Endothelial cell (in vitro differentiated cells): ENCODE measurements at places on chromosomes 16 and 17.

DNA sequence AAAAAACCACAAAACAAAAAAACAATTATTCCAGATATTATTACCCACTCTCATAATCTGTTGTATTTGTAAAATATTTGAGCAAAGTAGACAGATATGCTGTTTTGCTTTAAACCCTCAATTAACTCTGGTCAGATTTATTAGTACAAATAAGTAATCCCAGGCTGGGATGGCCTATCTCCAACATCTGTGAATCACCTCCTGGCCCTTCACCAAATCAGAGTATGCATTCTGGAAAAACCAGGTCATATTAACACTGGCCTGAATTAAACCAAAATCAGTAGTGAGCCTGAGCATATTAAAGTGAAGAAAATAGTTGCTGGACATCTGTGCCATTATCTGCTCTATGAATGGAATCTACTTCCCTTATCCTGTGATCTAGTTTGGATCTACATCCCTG lies 41.0 kb downstream of the STAT3 start:
- peaks cover 27% of the 10 kb centered on the region for H3K36me3 ChIP-seq
- H3K4me3 ChIP-seq: no peak overlapping the region

GRCh38 chr17:70560471-70560870 lies 391.1 kb downstream of the KCNJ2 start:
- H3K4me1 ChIP-seq: peaks cover 4% of the 10 kb centered on the region
- H3K36me3 ChIP-seq: no peaks in the 10 kb centered on the region
- no peak overlapping the region for H3K4me3 ChIP-seq
- no peaks in the 10 kb centered on the region for H3K27me3 ChIP-seq

- peaks cover 3% of the 10 kb centered on the region for H3K27me3 ChIP-seq
- H3K27ac ChIP-seq: no peak overlapping the region
- H3K4me3 ChIP-seq: no peak overlapping the region
- H3K4me1 ChIP-seq: no peaks in the 10 kb centered on the region
- peak; percentile 51 for DNase-seq
Observed at GRCh38 chr17:36697903-36698530, 96.6 kb downstream of the MRM1 start.

- H3K27ac ChIP-seq: no peak overlapping the region
- DNase-seq: no peak
- H3K4me1 ChIP-seq: no peaks in the 10 kb centered on the region
Observed at GRCh38 chr17:54916721-54917120, 16.1 kb downstream of the TOM1L1 start.

GRCh38 chr17:4751932-4752331 lies 12.2 kb upstream of the CXCL16 start:
- no peaks in the 10 kb centered on the region for H3K36me3 ChIP-seq
- H3K4me1 ChIP-seq: peaks cover 16% of the 10 kb centered on the region
- H3K27ac ChIP-seq: no peak overlapping the region

GRCh38 chr16:27374221-27374803 lies 27.7 kb upstream of the IL21R start:
- DNase-seq: no peak
- H3K4me1 ChIP-seq: peaks cover 10% of the 10 kb centered on the region
- H3K27ac ChIP-seq: no peak overlapping the region
- H3K4me3 ChIP-seq: no peak overlapping the region
- H3K27me3 ChIP-seq: peaks cover 4% of the 10 kb centered on the region

- DNase-seq: no peak
- H3K4me1 ChIP-seq: no peaks in the 10 kb centered on the region
- peaks cover 3% of the 10 kb centered on the region for H3K27me3 ChIP-seq
- peaks cover 20% of the 10 kb centered on the region for H3K36me3 ChIP-seq
Observed at GRCh38 chr16:19027416-19027815, 40.0 kb upstream of the COQ7 start.

DNA sequence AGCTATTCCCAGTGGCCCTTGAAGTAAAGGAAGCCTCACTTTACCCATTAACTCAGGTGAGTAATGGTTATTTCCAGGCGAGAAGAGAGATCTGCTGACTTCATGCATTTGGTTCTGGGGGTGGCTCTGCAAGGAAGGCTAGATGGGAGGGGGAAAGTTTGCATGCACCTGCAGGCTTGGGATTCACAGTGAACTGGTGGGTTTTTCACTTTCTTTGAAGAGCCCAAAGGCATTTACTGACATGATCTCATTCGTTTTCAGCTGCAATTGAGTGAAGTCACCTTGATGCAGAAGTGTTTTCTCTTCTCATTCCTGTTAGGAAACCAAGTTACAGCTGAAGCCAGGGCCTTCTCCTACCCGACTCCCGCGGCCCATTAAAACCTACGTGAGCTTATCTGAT lies 131.0 kb upstream of the N4BP1 start:
- no peak overlapping the region for H3K4me3 ChIP-seq
- H3K27me3 ChIP-seq: peaks cover 4% of the 10 kb centered on the region
- no peak overlapping the region for H3K27ac ChIP-seq
- H3K36me3 ChIP-seq: no peaks in the 10 kb centered on the region

DNA sequence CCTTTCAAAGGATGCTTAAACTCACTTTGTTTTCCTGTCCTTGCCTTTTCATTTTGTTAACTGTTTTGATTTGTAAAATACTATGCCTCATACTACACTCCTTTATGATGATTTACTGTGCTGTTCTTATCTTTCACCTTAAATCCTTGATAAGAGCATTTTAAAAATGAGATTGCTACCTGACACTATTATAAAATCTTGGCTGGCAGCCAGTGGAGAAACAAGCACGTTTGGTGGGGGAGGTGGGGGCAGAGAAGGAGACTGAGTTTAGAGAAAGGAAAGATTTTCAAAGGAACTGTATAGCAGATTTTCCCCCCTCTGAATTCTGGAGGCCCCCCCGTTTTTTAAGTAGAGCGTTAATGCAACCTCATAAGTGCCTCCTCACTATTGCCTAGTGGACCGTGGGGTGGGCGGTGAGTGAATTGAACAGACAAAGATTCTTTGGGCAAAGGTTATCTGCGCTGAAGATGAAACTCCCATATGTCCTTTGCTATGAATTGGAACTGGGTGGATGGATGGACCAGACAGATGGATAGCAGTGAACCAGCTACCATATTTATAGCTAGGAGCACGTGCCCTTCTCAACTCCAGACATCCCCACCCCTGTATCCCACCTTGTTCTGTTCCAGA lies 200.2 kb downstream of the CCDC182 start:
- H3K4me1 ChIP-seq: peaks cover 13% of the 10 kb centered on the region
- H3K27ac ChIP-seq: no peak overlapping the region
- H3K27me3 ChIP-seq: peaks cover 4% of the 10 kb centered on the region
- no peaks in the 10 kb centered on the region for H3K36me3 ChIP-seq
- H3K4me3 ChIP-seq: no peak overlapping the region
- DNase-seq: no peak

DNA sequence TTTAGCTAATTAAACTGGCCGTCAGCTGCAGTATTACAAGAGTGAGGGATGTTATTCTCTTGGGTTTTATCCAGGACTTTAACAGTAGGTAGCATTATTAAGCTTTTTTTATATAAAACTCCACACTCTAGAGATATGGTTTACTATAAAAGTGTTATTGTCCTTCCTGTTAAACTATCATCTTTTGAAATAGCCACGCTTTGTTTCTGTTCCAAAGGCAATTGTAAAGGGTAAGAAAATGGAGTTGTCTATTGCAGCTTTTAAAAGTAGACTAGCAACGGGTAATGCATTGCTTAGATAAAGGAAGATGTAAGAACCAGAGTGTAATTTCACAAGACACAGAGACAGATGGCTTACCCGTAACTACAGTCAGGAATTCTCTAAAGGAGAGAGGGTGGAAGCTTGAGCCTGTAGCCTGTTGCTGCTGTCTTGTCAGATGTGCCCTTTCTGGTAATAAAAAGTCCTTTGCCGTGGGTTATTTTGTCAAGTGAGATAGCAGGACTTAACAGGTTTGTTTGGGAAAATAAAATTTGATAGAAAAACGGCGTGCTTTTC lies 56.4 kb downstream of the WWOX start:
- H3K36me3 ChIP-seq: no peaks in the 10 kb centered on the region
- H3K27ac ChIP-seq: no peak overlapping the region

- H3K4me1 ChIP-seq: no peaks in the 10 kb centered on the region
- peak overlapping the region; percentile 86 for H3K4me3 ChIP-seq
- no peaks in the 10 kb centered on the region for H3K27me3 ChIP-seq
- no peak overlapping the region for H3K27ac ChIP-seq
- DNase-seq: peak; percentile 29
Observed at GRCh38 chr17:20010099-20010863, 1.1 kb downstream of the SPECC1 start.

DNA sequence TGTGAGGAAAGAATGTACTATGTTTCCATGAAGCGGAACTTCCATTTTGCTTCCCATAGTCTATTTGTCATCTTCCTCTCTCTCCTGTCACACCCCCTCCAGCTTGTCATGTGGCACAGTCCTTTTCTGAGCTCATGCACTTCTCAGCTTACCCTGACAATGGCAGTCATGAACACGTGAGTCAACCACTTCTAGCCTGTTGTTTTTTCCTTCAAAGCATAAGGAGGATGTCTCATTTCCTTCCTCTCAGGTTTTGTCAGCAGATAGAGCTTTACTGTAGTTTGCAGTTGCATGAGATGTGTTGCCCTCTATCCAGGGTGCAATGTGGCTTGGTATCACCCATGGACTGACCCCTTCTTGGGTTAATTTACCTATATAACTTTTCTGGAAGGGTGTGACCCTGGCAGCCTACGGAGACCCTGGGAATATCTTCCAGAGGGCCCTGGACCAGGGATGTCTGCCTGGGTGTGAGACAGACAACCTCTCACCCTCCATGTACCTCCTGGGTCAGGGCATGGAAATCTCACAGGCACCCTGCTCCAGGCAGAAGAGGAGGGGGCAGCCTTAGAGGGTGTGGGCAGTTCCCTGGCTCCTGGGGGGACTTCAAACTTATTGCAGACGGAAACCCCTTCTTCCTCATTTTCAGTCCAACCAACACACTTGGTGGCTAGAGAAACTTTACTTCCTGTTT lies 4.0 kb upstream of the ZNF267 start:
- DNase-seq: peak; percentile 48
- peak overlapping the region; percentile 90 for H3K27ac ChIP-seq
- H3K27me3 ChIP-seq: peaks cover 8% of the 10 kb centered on the region
- H3K4me3 ChIP-seq: peak overlapping the region; percentile 67

GRCh38 chr16:89711601-89712273 lies 9.0 kb downstream of the VPS9D1 start:
- H3K4me1 ChIP-seq: no peaks in the 10 kb centered on the region
- peak; percentile 77 for DNase-seq
- no peaks in the 10 kb centered on the region for H3K36me3 ChIP-seq
- no peak overlapping the region for H3K27ac ChIP-seq

DNA sequence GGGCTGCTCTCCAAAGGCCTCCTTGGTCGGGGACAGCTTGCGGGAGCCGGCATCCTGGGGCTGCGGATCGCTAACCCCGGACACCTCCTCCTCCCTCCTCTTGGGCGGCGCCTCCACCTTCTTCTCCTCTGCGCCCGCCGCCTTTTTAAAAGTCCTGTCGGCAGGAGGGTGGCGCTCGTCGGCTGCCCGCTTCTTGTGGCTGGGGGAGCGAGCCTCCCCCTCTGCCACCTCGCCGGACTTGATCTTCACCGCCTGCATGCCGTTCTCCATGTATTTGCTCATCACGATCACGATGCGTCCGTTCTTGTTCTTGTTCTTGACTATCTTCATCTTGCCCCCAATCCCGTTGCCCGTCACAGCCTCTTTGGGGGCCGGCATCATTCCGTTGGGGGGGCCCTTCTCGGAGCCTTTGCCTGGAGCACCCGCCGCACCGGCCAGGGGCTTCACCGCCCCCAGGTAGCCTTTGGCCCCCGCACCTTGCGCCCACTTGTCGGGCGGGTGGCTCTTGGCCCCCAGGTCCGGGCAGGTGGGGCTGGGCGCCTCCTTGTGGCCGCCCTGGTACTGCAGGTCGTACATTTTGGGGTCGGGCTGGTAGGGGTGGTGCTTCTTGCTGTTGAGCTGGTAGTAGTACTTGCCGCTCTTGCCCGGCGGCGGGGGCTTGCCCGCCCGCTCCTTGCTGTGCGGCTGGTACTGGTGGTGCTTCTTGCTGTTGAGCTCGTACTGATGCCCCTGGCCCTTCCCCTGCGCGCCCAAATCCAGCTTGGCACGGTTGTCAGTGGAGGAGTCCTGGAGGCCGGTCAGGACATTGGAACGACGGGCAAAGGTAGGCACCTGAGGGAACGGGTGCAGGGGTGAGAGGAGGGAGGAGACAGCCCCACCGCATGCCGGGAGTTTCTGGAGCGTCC lies 4.4 kb downstream of the CBX4 start:
- H3K27ac ChIP-seq: no peak overlapping the region
- peaks cover 40% of the 10 kb centered on the region for H3K27me3 ChIP-seq
- H3K36me3 ChIP-seq: peaks cover 4% of the 10 kb centered on the region
- peak; percentile 69 for DNase-seq
- H3K4me3 ChIP-seq: peak overlapping the region; percentile 74

DNA sequence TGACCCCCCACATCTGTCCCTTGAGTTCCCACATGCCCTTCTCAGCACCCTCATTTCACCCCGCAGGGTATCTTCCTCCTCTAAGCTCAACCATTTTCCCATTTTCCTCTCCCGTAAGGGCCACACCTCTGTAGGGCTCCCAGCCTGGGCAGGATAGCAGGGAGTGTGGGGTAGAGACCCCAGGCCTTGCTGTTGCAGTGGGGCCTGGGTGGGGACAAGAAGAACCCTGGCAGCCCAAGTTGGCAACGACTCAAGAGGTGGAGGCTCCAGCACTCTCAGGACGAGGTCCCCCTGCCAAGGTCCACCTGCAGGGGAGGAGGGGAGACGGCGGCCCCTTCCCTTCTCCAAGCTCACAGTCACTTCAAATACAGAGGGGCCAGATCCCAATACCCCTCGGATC lies 2.0 kb upstream of the TMEM92 start:
- H3K27ac ChIP-seq: no peak overlapping the region
- H3K4me1 ChIP-seq: peaks cover 22% of the 10 kb centered on the region
- H3K36me3 ChIP-seq: peaks cover 6% of the 10 kb centered on the region
- peaks cover 16% of the 10 kb centered on the region for H3K27me3 ChIP-seq
- H3K4me3 ChIP-seq: no peak overlapping the region

- H3K27ac ChIP-seq: peak overlapping the region; percentile 90
- peaks cover 6% of the 10 kb centered on the region for H3K27me3 ChIP-seq
- H3K4me1 ChIP-seq: peaks cover 68% of the 10 kb centered on the region
- no peak overlapping the region for H3K4me3 ChIP-seq
- H3K36me3 ChIP-seq: peaks cover 17% of the 10 kb centered on the region
Observed at GRCh38 chr17:29723278-29724047, 100.8 kb upstream of the CORO6 start.

- DNase-seq: no peak
- peaks cover 2% of the 10 kb centered on the region for H3K27me3 ChIP-seq
- peaks cover 29% of the 10 kb centered on the region for H3K36me3 ChIP-seq
- H3K4me1 ChIP-seq: no peaks in the 10 kb centered on the region
Observed at GRCh38 chr17:40281663-40282062, 6.0 kb upstream of the CDC6 start.

DNA sequence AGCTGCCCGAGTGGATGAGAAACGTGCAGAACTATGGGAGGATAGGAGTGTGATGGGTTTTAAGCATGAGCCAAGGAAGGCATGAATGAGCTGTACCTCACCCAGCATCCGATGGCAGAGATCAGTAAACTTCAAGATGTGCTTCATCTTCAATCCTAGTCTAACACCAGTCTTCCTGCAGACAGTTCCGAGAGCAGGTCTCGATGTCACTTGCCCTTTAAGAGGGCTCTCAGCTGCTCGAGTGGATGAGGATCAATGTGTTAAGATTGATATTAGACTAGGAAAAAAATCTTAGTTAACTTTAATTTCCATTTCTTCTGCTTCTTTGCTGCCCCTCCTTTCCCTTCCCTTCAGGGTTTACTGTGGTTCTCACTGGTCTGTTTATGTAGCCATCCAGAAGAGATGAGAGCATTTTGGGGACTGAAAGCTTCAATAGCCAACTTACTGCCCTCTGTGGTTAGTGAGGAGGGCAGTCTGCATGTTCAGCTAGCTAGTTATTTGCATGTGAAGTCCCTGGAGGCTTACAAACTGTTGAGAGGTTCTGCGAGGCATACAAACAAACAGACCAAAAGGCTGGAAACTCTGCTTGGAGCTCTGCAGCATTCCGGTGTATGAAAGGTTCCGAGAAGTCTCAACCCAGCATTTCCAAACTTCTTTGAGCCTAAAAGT lies 15.3 kb downstream of the KLHL36 start:
- H3K4me3 ChIP-seq: no peak overlapping the region
- peaks cover 25% of the 10 kb centered on the region for H3K36me3 ChIP-seq
- no peak for DNase-seq
- H3K4me1 ChIP-seq: peaks cover 4% of the 10 kb centered on the region
